Subcutaneous adipose tissue (tissue), 4 donors: ENCODE measurements at places on chromosomes 1 and 21. TPM values are rescaled to one million over a fixed set of nuclear protein-coding genes. Genes with fewer than 3 reads are reported as not detected.

DNALI1 gene
- total RNA-seq: 3.6 TPM

KCNT2 gene
- total RNA-seq: 5.7 TPM

MX2 gene
- total RNA-seq: 16.4 TPM

C1QA gene
- total RNA-seq: 473 TPM

LCE1E gene
- total RNA-seq: not detected

CHI3L2 gene
- total RNA-seq: 27.5 TPM
